ENCODE measurements at places on chromosomes 3 and 15.

GRCh38 chr3:190265126-190265525 is 57.1 kb downstream of the CLDN1 start:
- DNase-seq = no peak

- DNase-seq = no peak
Observed at GRCh38 chr3:194928831-194929577, 243.3 kb downstream of the FAM43A start.

DNA sequence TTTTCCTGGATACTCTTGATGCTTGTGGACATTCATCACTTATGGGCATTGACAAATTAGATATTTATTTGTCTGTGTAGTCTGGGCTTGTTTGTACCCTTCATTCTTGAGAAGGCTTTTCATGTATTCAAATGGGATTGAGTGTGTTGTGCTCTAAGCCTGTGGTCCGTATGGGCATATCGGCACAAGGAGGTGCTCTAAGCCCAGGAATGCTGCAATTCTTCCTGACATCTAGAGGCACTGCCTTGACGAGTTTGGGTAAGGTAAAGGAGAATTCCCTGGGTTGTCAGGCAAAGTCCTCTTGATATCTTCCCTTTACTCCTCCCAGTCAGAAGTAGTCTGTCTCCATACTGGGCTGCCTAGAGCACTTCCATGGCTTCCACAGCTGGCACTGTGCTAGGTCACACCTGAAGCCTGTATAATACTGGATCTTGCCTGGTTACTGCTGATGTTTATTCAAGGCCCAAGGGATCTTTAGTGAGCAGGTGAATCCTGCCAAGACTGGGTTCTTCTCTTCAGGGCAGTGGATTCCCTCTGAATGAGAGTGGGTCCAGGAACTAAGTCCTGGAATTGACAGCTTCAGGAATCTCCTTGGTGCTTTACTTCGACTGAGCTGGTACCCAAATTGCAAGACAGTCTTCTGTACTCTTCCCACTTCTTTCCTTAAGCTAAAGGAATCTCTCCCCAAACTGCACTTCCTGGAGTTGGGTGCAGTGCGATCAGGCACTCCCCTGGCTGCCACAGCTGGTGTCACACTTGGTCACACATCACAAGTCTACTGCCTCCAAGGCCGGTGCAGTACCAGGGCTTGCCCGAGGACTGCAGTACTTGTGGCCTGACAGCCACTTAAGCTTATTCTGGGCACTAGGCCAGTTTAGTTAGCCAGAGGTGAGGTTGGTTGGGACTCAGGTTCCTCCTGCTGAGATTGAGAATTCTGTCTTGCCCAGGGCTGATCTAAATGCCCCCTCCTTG is 46.0 kb downstream of the GALK2 start:
- DNase-seq = no peak

DNA sequence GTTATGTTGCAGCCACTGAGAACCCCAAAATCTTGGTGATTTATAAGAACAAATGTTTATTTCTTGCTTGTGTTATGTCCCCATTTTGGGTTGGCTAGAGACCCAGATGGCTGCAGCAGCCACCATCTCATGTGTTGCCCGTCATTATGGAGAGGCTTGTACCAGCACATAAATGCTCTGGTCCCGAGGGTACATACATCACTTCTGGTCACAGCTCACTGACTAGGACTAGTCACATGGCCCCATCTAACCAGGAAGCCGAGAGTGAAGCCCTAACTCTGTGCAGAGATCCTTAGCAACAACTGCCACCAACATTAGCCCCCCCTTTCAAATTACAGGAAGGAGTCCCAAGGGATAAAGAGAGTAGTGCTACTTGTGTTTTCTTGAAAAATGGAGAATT is 25.5 kb upstream of the HACD2 start:
- no peak for DNase-seq

DNA sequence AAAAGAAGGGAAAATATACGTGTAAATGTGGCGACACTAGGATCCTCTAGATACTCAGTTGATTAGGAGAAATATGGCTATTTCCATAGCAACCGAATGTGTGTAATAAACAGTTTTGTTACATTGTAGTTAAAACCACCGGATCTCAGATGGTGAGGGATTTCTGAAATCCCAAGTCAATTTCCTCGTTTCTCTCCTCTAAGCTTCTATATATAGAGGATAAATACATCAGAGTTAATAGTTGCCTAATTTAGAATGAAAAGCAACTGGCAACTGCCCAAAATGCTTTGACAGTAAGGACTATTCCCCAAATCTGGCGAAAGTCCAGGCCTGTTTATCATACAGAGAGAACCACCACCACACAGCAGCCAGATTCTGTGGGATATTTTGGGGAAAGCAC is 112.6 kb downstream of the GABRB3 start:
- no peak for DNase-seq

- DNase-seq = no peak
Observed at GRCh38 chr3:172836390-172836997, 86.0 kb downstream of the ECT2 start.

DNA sequence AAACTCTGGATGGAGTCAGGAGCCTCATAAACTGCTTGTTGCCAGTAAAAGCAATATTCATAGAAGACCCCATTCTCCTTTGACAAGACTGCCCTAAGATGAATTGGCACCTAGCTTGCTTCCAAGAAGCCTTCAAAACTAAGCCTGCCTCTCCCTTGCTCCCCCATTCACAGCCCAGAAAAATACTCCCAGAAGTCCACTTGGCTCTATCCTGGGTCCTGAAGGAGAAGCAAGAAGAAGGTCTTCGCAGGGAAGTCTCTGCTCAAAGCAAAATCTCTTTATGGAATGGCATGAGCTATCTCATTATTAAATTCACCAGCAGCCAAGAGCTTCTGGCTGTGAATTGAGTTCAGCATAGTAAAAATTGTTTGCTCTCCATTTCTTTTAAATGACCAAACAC is 230.2 kb upstream of the ARRDC4 start:
- DNase-seq = no peak

- peak; percentile 85 for DNase-seq
Observed at GRCh38 chr3:48662753-48663488, at the start of gene CELSR3. TSS of gene CELSR3 (minus strand) at chr3:48662886. CDS start at chr3:48662634, 252 bp downstream.

- DNase-seq = no peak
Observed at GRCh38 chr15:62403164-62403809, 238.2 kb upstream of the C2CD4B start.

- no peak for DNase-seq
Observed at GRCh38 chr3:187114511-187114910, 24.8 kb downstream of the RPL39L start.

GRCh38 chr15:40451527-40452158 is 10.9 kb downstream of the BAHD1 start:
- no peak for DNase-seq
